Left ventricle myocardium superior (tissue), 1 donor: ENCODE measurements at places on chromosomes 16 and 17.
A peak's percentile ranks its signal among the peaks of the same experiment; 100 is the strongest.

DNA sequence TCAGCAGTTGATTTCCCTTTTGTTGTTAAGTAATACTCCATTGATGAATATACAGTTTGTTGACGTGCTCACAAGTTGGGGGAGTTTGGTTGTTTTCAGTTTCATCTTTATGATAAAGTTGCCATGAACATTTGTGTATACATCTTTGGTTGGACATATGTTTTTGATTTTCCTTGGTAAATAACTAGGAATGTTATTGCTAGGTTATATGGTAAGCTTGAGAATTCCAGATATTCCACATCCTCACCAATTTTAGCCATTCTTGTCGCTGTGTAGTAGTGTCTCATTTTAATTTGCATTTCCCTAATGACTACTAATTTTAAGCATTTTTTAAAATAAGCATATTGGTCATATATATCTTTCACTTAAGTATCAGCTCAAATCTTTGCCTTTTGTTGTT, 55.0 kb upstream of the RASL10B start:
- no peak for DNase-seq

DNA sequence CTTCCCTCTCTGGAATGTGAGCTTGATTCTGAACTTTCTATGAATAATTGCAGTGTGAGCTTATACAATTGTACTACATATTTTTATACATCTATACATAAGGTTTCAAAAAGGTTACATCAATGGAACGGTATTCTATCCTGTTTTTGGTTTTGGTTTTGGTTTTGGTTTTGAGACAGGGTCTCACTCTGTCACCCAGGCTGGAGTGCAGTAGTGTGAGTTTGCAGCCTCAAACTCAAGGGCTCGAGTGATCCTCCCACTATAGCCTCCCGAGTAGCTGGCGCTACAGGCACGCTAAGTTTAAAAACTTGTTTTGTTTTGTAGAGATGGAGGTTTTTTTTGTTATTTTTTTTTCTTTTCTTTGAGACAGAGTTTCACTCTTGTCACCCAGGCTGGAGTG, 1.1 kb downstream of the CTRB1 start:
- no peak for DNase-seq

DNA sequence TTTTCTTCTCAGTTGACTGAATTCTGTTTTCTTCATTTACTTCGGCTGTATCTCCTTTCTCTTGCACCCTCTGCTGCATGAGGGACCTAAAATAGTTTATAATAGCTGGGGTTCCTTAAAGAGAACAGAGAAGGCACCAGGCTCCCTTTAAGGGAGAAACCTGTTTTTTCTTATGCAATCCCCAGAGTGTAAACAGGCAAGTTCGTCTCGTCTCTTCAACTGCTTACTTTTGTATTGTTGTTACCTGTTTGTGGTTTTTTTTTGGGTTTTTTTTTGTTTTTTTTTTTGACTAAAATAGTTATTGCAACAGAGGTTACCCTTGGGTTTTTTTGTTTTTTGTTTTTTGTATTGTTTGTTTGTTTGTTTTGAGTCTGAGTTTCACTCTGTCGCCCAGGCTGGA, 3.7 kb upstream of the LDHD start:
- DNase-seq: no peak

DNA sequence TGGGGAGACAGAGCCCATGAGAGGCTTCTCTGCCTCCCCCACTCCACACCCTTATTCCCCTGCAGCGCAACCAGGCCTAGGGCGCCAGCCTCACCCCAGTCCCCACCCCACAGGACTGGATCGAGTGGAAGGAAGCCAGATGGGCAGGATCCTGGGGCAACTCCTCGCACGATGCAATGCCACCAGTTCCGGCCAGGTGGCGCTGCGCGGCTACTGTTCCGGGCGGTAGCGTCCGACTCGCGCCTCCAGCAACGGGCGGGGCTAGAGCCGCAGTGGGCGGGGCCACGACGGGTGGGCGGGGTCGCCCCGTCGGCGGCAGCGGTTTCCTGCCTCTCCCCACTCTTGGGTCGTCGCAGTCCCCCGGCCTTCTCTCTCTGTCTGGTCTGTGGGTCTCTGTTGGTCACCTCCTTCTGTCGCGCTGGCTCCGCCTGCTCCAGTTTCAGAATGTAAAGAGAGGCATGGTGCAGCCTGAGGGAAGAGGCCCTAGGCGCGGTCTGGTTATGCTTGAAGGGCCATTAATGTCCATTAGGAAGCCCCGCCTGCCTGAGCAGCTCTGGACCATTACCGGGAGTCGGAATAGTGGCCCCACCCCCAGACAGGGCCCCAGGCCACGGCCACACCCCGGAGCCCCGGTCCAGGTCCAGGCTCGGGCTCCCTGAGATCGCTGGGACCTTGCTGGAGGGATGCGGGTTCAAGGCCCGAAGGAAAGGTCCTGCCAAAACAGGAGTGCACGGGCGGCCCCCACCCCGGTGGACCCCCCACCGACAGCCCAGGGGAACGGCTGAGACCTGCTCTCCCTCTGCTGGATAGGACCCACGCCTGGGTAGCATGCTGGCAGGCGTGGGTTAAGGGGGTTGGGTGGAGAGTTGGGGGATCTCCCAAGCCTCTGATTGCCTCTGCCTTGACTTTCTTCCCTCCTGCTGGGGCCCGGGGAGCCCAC, 3.3 kb upstream of the NHERF2 start:
- DNase-seq: peak; percentile 96
